Keratinocyte (primary cell): ENCODE measurements at places on chromosomes 7 and 10. TPM values are rescaled to one million over a fixed set of nuclear protein-coding genes. Genes with fewer than 3 reads are reported as not detected.

MYO1G gene
- polyA plus RNA-seq = 0.02 to 0.13 TPM (median 0.03 TPM) in 3 replicates

IGF2BP3 gene
- 13.8 to 22.3 TPM (median 18.9 TPM) in 3 replicates for polyA plus RNA-seq

GRCh38 chr10:72274213-72274729 lies 547 bp downstream of the DDIT4 start:
- DNase-seq = no peak

GRCh38 chr10:99520847-99521764 lies 11.6 kb upstream of the NKX2-3 start:
- DNase-seq = no peak
